Panc1 (cell line): ENCODE measurements at places on chromosomes 4 and X.

DNA sequence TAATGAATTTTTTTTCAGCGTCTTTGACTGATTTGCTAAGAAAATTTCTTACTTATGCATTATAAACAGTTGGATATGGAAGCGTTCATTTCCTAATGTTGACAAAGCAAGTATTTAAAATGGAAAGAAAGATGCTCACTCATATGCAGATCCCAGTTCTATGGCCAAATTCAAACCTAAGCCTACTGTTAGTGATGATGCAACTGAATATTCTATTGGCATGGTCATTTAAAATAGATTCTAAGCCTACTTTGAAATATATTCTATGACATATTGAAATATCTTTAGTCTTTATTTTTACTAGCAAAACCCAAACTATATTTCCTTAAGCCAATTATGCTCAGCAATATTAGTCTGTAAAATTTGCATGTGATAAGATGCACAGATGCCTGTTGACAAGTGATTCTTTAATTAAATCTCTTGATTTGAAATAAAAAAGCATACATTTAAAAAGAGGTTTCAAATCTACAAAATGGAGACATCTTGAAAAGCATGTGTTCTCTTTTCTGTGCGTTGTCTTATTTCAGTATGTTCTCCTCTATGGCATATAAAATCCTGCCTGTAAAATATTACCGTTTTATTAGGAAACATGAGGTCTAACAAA lies 96.6 kb upstream of the NAP1L5 start:
- no peak for DNase-seq

DNA sequence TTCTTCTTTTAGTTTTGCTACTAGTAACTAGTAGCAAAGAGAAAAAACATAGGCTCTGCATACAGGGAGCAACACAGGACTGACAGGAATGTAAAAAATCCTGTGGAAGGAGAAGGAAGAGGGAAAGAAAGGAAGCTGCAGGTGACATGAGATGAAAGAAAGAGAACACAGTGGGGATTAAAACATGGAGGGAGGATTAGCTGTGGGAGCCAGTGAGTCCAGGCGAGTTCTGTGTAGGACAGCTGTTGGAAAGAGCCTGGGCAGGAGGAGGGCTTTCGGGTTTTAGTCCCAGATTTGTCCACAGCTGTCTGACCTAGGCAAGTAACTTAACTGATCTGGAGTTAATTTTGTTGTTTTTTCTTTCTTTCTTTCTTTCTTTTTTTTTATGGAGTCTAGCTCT lies 21.6 kb downstream of the CCNG2 start:
- no peak for DNase-seq

DNA sequence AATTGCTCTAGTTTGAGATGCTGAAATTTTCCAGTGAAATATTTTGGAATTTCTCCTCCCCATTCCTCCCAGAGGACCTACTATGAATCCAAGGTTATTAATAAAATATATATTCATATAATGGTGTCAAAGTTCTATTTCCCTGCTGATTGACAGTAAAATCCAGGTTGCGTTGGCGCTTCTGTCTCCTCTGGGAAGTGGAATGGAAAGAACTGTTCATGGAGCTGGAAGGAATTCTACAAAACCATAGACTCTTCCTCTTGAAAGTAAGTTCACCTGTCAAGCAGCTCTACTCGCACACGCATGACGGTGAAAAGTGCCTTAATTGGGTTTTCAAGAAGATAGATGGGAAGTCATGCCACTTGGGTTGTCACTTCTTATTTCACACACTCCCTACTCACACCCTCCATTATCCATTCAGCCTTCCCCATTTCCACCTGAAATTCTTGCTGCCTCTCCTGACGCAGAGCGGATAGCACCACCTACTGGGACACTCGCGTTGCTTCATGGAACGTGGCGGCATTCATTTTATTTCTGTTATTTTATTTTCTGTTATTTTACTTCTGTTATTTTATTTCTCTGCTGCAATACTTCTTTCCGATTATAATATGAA lies 351.6 kb downstream of the NLGN4X start:
- DNase-seq = no peak

DNA sequence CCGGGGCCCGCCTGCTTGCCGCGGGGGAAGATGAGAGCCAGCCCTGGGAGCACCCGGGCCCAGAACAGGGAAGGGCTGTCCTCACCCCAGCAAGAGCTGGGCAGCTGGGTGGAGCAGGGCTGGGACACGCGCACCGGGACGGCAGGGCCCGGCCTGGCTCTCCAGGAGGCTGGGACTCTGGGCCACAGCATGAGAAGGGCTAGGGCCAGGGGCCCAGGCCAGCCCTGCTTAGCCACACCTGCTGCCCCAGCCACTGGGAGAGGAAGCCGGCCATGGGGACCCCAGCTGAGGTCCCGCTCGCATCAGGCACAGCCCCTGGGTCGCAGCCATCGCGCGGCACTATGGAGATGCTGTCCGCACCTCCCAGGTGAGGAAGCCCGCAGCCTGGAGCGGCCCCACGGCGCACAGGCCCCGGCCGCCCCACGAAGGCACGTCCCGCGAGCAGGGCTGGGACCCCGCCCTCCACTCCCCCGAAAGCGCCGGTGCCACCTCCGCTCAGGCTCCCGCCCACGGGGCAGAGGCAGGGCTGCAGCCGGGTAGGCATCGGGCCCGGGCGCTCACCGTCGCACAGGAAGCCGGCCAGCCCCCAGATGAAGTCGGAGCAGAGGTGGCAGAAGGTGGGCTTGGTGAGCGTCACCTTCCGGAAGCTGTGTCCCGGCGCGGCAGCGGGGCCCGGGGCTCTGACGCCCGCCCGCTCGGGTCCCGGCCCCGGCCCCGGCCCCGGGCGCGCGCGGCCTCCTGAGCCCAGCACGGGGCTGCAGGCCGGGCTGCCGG lies 531 bp downstream of the DGKQ start:
- no peak for DNase-seq

DNA sequence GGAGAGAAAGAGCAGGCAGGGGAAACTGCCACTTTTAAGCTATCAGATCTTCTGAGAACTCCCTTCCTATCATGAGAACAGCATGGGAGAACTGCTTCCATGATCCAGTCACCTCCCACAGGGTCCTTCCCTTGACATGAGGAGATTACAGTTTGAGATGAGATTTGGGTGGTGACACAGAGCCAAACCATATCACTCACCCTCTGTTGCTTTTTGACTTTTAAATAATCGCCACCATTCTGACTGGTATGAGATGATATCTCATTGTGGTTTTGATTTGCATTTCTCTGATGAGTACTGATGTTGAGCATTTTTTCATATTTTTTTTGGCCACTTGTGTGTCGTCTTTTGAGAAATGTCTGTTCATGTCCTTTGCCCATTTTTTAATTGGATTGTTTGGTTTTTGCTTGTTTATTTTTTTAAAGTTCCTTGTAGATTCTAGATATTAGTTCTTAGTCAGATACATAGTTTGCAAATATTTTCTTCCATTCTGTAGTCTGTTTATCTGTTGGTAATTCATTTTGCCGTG lies 6.5 kb upstream of the PAQR3 start:
- DNase-seq = no peak

GRCh38 chrX:40310016-40310415 lies 212.3 kb upstream of the BCOR start:
- DNase-seq = no peak

DNA sequence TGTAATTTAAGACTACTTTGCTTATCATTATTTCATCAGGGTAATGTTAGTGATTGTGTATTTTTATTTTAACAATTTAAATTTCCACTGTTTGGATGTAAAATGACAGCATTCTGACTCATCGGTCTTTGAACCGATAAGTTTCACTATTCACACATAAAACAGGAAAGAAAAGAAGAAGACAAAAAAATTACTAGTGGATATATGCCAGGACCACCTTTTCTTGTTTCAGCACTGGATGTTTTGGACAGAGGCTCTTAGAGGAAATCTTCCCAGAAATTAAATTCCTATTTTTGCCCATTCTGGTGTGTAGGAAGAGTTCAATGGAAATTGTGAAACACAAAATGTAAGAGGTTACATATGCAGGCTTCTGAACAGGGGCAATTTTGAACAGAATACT lies 57.4 kb downstream of the VEGFC start:
- DNase-seq = no peak

GRCh38 chr4:23768541-23768940 lies 121.3 kb downstream of the PPARGC1A start:
- DNase-seq = no peak

- no peak for DNase-seq
These were observed 180.4 kb downstream of the OR13H1 start for GRCh38 chrX:131724292-131724691.

DNA sequence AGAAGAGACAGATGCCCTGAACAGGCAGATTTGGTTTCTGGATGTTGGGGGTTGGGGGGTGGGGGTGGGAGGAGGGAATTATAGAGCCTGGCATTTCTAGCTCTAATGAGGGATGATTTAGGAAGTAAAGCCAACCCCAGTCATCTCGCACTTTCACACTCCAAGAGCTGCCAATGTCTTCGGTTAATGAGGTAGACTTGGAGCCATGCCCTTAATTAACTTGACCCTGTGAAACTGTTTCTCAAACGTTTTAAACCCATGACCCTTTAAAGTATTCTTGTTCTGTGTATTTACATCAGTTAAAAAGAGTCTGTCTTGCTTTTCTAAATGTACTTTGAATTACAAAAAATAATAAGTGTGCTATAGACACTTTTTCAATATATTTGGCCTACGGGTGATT lies 466.9 kb downstream of the FAT4 start:
- no peak for DNase-seq

DNA sequence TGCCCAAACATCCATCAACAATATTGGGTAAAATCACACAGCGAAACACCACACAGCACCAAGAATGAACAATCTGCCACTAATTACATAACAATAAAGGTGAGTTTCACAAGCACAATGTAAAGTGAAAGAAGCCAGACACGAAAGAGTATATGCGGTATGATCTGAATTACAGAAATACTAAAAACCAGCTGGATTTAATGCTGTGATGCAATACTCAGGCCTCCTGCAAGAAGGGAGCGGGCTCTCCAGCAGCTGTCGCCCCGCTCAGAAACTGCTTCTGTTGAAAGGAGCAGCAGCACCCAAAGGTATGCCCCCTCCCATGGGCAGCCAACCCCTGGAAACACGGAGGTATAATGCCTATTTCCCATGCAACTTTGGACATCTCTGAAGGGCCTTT lies 77.0 kb downstream of the PAPSS1 start:
- no peak for DNase-seq

DNA sequence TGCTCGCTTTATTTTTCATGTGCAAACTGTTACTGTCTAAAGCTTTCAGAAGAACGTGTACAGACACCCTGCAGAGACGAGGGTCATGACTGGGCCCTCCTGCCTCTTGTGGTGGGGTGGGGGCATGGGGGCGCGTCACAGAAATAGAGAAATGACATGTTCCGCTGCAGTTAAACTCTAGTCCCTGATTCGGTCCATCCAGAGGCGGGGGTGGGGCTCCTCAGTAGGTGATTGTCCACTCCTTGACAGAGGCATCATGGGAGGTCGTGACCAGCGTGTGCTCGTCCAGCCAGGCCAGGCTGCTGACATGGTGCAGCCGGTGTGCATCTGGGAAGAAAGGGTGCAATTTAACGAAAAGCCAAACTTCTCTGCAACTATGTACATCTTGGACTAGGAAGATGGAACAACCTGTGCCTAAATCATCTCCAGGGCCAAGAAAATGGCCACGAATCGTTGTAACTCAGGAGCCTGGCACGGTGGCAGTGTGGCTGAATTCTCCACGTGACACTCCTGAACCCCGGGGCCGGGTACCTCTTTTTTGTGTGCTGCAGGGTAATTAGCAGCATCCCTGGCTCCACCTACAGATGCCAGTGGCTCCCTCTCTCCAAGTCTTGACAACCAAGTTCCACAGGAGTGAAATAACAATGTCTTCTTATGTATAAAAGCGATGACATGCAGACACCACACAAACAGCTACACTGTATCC lies 41.3 kb downstream of the WDR1 start:
- DNase-seq = no peak

DNA sequence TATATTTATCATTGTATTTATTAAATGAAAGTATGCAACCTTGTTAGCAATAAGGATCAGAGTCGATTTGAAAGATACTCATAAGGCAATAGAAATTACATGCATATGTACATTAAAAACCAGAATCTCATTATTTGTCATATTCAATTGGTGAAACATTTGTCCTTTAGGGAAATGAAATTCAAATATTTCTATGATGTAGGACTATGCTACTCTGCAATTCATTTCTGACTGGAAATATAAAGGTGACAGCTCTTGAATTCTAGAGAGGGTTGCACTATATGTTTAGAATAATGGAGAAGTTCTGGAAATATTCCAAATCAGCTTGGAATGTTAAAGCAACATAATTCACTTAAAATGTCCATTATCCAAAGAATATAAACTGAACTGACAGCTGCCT lies 1519.8 kb downstream of the ARAP2 start:
- no peak for DNase-seq

- no peak for DNase-seq
These were observed 131.3 kb upstream of the TBC1D9 start for GRCh38 chr4:140887467-140887866.

- no peak for DNase-seq
These were observed 61.0 kb downstream of the SEPSECS start for GRCh38 chr4:25098964-25099891.

GRCh38 chr4:95591278-95591677 lies 42.5 kb upstream of the UNC5C start:
- DNase-seq = no peak

DNA sequence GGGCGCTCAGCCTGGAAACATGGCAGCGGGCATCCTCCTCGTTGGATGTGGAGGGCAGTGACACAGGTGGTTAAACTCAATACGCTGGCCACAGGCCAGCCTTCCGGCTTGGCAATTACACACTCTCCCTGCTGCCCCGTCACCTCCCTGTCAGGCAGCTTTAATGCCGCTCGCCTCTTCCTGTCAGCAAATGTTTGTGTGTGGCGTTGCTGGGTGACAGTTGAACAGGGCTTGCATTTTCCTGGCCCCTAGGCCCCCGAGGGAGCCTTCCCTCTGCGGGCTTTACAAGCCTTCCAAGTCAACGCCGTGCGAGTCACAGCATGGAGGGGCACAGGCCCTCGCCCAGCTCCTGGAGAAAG lies 620.0 kb downstream of the BCOR start:
- DNase-seq = no peak

- no peak for DNase-seq
These were observed 39.5 kb upstream of the ZNF330 start for GRCh38 chr4:141180991-141181761.

DNA sequence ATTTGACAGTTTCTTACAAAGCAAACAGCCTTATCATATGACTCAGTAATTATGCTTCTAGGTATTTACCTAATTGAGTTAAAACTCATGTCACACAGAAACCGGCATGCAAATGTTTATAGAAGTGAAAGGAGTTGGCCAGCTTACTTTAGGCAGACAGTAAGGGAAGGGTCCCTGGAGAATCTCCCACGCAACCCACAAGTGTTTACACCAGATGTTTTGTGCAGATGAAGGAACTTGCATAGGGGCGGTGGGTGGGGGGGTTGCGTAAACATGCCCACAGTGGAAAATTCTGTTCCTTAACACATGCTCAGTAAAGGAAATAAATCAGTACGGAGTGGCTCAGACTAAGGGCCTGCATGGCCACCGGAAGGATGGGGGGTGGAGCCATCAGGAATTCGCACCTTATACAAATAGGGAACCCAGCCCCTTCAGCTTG lies 330.5 kb upstream of the AADAT start:
- no peak for DNase-seq

GRCh38 chrX:153953342-153953830 lies 8.9 kb upstream of the RENBP start:
- no peak for DNase-seq
